H4 (cell line): ENCODE measurements at places on chromosomes 11 and 22. TPM values are rescaled to one million over a fixed set of nuclear protein-coding genes. Genes with fewer than 3 reads are reported as not detected.

DNA sequence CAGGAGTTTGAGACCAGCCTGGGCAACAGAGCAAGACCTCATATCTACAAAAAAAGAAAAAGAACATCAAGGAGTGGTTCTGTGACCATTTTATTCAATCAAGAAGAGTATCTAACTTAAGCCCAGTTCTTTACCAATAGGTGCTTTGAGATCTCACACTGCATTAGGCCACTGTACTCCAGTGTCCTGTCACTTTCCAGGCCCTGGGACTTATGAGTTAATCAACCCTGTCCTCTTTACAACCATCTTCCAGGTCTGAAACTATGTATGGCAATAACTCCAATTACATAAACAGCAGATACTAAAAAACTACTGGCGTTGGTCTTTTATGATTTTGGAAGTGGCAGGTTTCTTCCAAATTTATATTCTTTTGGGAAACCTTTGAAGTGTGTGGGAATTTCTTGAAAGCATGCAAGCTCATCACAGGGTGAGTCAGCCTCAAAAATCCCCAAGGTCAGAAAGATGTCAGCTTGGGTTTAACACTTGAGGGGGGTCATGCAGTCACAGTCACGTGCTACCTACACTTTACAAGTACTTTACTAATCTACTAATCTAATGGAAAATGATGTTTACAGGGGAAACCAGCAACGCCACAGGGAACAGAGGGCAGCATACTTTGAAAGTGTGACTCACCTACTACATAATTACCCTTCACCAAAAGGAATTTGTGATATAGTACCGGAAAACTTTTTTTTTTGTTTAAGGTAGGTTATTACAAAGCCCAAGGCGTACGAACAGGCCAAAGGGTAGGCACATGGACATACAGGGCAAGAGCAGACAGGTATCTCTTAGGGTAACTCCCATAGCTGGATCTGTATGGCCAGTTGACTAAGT, 15.6 kb downstream of the PISD start:
- DNase-seq, result peak; percentile 84

GRCh38 chr22:40121461-40121860, 56.3 kb upstream of the TNRC6B start:
- DNase-seq, result no peak

DNA sequence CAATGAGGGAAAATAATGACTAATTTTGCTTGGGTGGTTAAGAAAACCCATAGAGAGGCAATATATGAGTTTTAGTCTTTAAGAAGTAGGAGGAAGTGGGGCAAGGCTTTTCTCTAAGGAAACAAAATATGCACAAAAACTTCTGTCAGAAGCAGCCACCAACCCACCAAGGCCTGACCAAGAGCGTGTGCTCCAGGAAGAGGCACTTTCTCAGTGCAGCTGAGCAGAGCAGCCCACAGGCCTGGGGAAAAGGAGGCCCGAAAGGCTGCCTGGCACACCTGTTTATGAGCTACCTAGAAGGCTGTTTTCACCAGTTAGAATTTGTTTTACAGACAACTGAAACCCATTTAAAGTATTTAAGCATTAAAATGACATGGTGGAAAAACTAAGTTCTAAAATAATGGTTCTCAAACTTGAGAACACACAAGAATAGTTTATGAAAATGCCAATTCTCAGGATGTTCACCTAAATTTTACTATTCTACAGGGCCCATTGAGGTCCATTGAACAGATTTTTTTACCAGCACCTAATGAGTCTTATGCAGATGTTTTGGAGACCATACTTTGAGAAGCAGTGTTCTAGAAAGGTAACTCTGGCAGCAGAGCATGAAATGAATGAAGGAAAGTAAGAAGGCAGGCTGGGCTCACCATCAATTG, 160.5 kb upstream of the DDI1 start:
- DNase-seq, result no peak

- DNase-seq, result no peak
These were observed 95.5 kb downstream of the RPL27A start for GRCh38 chr11:8777907-8778767.

DNA sequence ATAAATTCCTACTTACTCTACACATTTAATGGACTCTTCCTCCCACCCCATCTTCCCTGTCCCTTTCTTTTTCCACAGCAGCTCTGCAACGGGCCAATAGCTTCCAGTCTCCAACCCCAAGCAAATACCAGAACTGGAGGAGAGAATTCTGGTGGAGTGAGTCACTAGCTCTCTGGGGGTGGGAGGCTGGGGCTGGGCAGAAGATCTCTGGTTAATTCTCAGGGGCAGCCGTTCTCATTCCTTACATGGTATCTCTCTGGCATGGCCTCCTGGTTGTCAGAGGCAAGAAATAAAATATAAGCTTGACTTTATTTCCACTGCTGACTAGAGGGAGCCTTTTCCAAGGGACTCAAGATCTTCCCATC, 90.4 kb upstream of the PARVA start:
- DNase-seq, result peak; percentile 92

GRCh38 chr11:724049-724777, 18.2 kb downstream of the EPS8L2 start:
- DNase-seq, result no peak

DNA sequence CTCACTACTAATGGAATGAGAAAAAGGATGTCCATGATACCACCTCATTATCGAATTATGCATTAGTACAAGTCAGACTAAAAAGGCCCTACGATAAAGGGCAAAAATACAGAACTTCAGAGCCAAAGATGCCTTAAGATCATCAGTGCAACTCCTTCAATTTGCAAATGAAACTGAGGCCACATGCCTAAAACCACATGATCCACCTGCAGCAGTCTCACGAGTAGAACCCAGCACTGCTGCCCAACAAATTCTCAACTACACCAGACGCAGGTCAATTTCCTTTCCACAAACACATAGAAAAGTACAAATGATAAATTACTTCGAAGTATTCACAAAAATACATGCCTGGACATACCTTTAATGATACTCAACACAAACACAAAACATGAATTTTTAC, 20.1 kb downstream of the KMT5B start:
- no peak for DNase-seq

- no peak for DNase-seq
These were observed 20.2 kb upstream of the GAL start for GRCh38 chr11:68664141-68664540.

- DNase-seq, result peak; percentile 23
These were observed 101.9 kb downstream of the IGLL1 start for GRCh38 chr22:23478175-23478574.

- no peak for DNase-seq
These were observed 98.5 kb downstream of the SPATA19 start for GRCh38 chr11:133746663-133747306.

DNA sequence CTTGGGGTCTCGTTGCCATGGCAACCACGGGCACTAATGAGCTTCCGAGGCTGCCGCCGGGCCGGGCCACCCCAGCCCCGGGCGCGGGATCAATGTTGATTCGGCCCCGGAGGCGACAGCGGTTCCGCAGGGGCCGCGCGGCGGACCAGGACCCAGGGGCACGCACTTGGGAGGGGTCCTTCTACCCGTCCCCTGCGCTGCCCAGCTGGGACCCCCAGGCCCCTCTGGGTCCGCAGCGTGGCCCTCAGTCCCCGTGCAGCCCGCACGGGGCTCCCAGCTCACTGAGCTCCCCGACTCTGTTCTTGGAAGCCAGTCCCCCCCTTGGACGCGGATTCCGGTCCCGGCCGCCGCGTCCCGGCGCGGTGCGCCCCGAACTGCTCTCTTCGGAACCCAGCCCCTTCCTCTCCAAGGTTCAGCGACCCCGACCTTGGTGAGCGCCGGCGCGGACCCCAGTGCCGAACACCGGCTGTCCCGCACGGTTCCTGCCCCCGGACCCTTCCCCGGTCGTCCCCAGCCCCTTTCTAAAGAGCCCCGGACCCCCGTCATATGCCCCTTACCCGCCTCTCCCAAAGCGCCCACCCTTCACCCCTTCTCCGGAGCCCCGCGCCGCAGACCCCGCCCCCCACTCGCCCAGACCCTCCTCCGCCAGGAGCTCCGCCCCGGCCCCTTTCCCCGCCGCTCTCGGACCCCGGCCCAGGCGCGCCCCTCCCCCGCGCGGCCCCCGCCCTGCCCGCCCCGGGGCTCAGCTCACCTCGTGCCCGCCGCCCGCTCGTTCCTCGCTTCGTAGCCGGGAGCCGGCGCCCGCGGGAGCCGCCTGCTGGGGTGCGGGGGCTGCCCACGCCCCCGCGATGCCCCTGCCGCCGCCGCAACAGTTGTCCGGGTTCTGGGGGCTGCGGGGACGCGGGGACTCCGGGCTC, 18.3 kb upstream of the SHISAL1 start:
- no peak for DNase-seq

DNA sequence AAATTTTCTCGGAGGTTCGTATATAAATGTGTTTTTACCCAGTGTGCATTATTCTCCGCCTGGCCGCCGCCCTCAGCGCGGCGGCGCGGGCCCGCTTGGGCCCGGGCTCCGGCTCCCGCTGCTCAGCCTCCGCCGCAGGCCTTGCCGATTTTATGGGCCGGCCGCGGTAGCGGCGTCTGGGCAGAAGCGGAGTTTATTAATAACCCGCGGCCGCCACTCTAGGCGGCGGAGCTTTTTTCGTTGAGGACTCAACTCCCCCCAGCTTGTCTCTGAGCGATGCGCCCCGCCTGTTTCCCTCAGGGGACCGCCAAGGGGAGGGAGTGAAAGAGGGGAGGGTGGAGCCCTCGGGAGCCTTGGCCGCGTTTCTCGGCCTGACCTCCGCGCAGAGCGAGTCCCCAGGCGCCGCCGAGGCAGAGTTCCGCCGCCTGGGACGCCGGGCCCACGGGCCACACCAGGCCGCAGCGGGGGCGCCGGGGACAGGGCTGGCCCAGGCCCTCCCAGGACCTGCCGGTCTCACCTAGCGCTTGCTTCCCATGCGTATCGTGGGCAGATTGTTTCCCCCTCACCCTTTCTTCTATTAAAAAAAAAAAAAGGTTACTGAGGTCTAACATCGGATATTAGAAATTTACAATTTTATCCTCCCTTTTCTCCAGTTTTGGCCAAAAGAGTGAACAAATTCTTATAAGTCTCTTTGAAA, 399 bp downstream of the ZNF143 start:
- DNase-seq, result peak; percentile 86

GRCh38 chr11:94721565-94722292, 46.4 kb upstream of the AMOTL1 start:
- no peak for DNase-seq

DNA sequence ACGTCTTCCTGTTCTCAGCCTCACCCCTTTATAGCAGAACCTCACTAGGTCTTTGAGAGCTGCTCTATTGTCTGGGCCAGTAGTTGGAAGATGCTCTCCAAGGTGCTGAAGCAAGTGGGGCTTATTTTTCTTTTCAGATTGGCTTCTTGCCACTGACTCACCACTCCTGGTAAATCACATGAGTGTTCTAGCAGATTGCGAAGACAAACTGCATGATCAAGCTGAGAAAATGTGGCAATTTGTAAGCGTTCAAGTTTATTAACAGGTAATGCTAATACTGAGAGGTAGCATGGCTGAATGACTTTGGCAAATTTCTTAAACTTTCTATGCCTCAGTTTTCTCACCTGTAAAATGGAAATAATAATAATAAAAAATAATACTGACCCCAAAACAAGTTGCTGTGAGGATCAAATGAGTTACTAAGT, 59.2 kb downstream of the CACNG2 start:
- peak; percentile 70 for DNase-seq

DNA sequence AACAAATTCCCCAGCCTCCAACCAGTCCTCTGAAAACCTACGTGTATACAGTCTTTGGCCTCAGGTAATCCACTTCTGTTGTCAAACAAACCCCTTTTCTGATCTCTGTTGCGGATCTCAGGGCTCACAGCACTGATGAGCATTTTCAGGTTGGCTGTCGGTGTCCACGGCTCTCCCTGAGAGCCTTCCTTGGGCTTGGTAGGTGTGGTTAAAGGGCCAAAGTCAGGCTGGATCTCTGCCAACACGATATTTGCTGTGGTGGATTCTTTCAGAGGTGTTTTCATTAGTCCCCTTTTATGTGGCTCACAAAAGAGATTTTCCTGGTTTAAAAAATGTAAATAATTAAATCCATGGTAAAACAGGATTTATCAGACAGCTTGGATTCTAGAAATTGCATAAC, 2.9 kb downstream of the E2F8 start:
- DNase-seq, result no peak

- DNase-seq, result no peak
These were observed 5.5 kb downstream of the ACRV1 start for GRCh38 chr11:125675196-125675595.

DNA sequence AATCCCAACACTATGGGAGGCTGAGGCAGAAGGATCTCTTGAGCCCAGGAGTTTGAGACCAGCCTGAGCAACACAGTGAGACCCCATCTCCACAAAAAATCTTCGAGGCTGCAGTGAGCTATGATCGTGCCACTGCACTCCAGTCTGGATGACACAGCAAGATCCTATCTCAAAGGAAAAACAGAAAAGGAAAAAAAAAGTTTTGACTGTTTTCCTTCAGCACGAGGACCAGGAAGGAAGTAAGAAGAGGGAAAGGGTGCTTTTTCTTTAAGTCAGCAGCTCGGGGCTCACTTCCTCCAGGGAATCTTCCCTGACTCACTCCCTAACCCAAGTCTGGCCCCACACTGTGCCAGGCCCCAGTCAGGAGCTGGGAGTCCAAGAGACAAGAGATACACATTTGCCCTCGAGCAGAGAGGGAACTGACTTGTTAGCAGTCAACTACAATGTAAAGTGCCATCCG, 14.2 kb downstream of the ARRB1 start:
- DNase-seq, result no peak

DNA sequence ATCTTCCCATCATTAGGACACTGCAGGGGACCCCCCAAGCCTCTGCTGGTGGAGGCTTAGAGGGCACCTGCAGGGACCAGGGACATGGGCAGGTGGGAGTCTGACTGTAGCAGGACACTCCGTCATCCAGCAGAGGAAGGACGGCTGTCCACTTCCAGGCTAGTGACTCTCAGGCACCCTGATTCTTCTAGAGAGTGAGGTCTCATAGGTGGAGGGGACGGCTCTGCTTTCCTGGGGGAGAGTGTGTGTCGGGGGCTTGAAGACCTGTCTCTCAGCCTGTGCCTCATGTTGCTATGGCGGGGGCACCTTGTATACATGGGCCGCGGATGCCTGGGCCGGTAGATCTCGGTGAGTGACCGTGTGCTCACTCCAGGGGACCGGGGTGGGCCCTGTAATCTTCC, 1116.6 kb downstream of the BRD1 start:
- DNase-seq, result no peak

- DNase-seq, result no peak
These were observed 850.1 kb downstream of the NTM start for GRCh38 chr11:132220474-132220873.

DNA sequence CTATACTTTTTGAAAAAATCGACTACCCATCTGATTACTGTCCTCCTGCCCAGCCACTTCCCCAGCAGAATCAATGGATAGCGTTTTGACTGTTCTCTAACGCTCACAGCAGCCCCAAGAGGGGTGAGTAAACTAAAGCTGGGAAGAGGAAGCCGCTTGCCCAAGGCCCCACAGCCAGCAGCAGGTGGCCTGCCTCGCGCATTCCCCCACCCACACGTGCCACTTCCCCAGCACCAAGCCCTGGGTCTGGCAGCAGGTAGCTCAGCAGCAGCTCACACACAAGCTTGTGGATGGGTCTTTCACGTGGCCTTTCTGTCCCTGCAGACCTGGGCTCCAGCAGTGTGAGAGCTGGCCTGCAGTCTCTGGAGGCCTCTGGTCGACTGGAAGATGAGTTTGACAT, 34.3 kb downstream of the TOM1 start:
- DNase-seq, result no peak

GRCh38 chr11:102664001-102664752, 39.0 kb upstream of the MMP20 start:
- no peak for DNase-seq

Gene APOBEC3F
- total RNA-seq, result 1.7 and 9.2 TPM in 2 replicates

Gene ABCC8
- total RNA-seq, result not detected in 2 replicates

Gene PNPLA2
- 13.4 and 22.8 TPM in 2 replicates for total RNA-seq

Gene MN1
- 0.68 and 0.79 TPM in 2 replicates for total RNA-seq

Gene APOL4
- total RNA-seq, result 2.7 and 3.6 TPM in 2 replicates

Gene EHBP1L1
- total RNA-seq, result 27.9 and 40.0 TPM in 2 replicates

Gene NAP1L4
- 104 and 128 TPM in 2 replicates for total RNA-seq

Gene DDB1
- total RNA-seq, result 119 and 145 TPM in 2 replicates

Gene EFCAB6
- 2.6 TPM in 2 replicates for total RNA-seq

Gene SH3BP1
- 6.9 and 14.7 TPM in 2 replicates for total RNA-seq
